ENCODE measurements at places on chromosomes 11 and 22.

- DNase-seq = no peak
These were observed 211.7 kb downstream of the FAM76B start for GRCh38 chr11:95577716-95578460.

- no peak for DNase-seq
These were observed 424.1 kb upstream of the TENM4 start for GRCh38 chr11:79864882-79865281.

- no peak for DNase-seq
These were observed 939.0 kb downstream of the BRD1 start for GRCh38 chr22:48888466-48889208.

GRCh38 chr22:38177044-38177443 is 4.6 kb downstream of the PLA2G6 start:
- DNase-seq = peak; percentile 20

- no peak for DNase-seq
These were observed at the start of gene RASSF10 for GRCh38 chr11:13008625-13009475. Gene RASSF10, plus strand, starts transcription at chr11:13009316. Its CDS starts 261 bp downstream, at chr11:13009577.

DNA sequence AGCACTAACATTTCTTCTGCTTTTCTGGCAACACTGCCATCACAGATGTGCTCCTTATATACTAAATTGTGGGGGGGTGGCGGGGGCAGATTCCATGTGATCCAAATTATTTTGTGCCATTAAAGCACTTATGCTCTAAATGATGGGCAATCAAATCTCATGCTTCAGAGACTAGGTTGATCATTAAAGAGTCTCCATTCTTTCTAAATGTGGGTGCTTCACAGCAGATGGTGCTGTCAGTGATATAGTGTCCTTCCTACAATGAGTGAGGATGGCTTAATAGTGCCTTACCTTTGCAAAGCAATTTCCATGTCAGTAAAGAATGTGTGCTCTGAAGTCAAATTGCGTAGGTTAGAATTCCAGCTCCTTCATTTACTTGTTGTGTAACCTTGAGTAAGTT is 589.8 kb downstream of the ETS1 start:
- DNase-seq = no peak

DNA sequence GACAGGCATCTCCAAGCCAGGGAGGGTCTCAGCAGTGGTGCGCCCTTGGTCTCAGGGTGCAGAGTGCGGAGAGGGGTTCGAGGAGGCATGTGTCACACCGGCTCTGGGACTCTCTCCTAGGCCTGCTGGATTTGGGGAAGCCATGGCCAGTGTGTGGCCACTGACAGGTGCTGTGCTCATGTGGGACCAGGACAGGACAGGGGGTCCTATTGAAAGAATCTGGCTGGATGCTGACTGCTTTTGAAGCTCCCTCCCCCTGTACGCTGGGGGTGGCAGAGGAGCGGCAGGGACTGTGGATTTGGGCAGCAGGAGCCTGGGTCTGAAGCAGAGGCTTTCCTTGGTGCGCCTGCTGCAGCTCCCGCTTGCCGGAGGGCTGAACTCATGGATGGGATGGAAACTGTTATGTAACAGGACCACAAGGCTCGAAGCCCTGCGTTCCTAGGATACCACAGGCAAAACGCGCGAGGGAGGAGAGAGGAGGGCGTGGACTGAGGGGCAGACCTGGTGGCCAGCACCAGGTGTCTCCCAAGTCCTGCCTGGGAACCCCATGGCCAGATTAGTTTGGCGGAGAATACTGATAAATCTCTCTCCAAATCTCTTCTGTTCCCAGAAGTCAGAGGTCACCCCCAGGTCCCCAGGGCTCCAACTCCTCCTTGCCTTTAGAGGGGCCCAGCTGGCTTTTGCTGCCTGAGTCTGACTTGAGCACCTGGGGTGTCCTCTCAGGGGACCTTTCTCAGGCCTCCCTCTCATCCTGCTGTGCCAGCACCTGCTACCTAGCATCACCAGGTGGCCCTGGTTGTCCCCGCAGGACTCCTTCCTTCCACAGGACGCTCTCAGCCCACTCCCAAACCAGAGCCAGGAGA is 13.8 kb upstream of the TEF start:
- DNase-seq = no peak

DNA sequence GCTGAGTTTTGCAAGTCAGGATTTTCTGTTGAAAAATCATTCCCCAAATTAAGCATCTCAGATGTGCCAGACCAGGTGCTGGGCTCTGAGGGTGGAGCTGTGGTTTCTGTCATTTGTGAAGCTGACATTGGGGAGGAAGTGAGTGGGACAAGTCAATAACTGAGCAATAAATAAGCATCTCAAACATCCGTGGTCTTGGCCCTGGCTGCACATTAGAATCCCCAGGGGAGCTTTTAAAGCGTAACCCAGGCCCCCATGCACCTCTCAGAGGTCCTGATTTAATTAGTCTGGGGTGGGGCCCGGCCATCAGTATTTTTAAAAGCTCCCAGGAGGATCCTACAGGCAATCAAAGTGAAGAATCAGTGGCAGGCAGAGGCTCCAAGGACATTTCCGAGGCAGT is 420.0 kb downstream of the MN1 start:
- no peak for DNase-seq

GRCh38 chr11:76023236-76024068 is 182.8 kb downstream of the WNT11 start:
- no peak for DNase-seq

- peak; percentile 36 for DNase-seq
These were observed 644 bp downstream of the YPEL4 start for GRCh38 chr11:57648801-57649735.

DNA sequence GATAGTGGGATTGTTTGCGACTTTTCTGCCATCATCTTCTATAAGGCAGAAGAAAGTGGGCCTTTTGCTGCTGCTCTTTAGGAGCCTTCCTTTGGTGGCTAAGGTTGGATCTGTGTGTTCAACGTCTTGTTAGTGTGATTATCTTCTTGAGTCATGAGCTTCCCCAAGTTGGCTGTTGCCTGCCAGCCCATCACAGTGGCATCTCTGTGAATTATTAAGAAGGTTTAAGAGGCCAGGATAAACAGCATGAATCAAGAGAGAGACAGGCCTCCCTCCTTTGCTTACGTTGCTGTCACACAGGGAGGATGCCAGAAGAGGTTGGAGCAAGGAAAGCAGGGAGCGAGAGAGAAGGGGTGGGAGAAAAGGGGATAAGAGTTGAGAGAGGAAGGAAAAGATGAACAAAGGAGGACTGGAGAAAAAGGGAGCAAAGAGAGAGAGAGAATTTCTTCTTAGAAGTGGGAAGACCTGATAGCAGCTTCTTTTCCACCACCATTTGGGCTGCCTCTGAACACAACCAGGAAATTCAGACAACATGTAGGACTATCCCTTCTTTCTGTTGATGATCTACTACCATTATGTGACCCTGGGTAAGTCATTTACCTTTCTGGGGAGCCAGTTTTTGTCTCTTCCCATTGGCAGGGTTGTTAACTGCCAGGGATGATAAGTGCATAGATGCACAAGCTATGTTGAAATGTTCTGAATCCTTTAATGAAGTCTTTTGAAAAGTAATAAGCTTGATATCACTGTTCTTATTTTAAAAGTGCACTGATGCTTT is 126.5 kb downstream of the NAV2 start:
- no peak for DNase-seq

GRCh38 chr22:40819599-40820140 is 524 bp upstream of the SLC25A17 start:
- DNase-seq = no peak

GRCh38 chr11:19076744-19077589 is 16.4 kb upstream of the MRGPRX2 start:
- DNase-seq = no peak

GRCh38 chr11:73961321-73961720 is 10.5 kb downstream of the DNAJB13 start:
- no peak for DNase-seq

DNA sequence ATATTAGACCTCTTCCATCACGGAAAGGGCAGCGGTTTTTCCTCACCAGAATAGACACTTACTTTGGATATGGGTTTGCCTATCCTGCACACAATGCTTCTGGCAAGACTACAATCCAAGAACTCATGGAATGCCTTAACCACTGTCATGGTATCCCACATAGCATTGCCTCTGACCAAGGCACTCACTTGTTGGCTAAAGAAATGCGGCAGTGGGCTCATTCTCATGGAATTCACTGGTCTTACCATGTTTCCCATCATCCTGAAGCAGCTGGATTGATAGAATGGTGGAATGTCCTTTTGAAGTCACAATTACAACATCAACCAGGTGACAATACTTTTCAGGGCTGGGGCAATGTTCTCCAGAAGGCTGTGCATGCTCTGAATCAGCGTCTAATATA is 20.8 kb downstream of the MS4A4E start:
- no peak for DNase-seq

DNA sequence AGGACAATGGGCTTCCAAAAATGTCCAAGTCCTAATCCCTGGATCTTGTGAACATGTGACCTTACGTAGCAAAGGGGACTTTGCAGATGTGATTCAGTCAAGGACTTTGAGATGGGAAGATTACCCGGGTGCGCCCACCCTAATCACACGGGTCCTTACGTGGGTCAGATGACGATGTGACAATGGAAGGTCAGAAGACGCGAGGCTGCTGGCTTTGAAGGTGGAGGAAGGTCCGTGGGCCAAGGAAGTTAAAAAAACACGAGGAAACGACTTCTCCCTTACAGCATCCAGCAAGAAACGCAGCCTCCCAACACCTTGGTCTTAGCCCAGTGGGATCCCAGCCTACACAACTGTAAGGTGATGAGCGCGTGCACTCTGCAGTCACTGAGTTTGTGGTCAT is 860.1 kb downstream of the TBC1D22A start:
- no peak for DNase-seq

DNA sequence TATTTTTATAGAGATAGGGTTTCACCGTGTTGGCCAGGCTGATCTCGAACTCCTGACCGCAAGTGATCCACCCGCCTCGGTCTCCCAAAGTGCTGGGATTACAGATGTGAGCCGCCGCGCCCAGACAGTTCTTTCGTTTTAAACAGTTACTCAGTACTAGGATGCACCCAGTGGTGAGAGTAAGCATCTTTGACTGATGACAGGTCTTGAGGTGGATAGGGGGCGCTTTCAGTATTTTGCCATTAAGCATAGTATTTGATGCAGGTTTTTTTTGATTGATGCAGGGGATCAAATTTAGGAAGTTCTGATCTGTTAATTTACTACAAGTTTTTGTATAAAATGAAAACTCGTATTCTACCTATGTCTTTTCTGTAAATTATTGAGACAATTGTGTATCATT is 13.2 kb upstream of the TRIM34 start:
- DNase-seq = no peak

GRCh38 chr22:50506611-50507420 is 686 bp downstream of the LMF2 start:
- no peak for DNase-seq

- DNase-seq = no peak
These were observed 866 bp downstream of the EXPH5 start for GRCh38 chr11:108592591-108593213.

DNA sequence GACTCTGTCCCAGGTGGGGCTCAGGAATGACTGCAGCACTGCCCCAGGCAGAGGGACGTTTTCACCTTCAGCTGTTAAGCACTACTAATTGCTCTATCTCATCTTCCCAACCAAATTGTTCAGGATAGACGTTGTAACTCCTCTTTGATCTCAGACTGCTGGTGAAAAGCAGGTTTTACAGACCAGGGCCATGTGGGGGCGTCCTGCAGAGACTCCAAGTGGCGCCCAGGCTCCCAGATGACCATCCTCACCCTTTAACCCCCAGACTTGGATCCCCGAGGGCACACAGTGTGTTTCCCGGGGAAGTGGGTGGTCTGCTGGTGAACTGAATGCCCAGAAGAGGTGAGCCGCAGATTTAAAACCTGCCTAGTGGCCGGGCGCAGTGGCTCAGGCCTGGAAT is 23.9 kb downstream of the FADD start:
- DNase-seq = no peak

DNA sequence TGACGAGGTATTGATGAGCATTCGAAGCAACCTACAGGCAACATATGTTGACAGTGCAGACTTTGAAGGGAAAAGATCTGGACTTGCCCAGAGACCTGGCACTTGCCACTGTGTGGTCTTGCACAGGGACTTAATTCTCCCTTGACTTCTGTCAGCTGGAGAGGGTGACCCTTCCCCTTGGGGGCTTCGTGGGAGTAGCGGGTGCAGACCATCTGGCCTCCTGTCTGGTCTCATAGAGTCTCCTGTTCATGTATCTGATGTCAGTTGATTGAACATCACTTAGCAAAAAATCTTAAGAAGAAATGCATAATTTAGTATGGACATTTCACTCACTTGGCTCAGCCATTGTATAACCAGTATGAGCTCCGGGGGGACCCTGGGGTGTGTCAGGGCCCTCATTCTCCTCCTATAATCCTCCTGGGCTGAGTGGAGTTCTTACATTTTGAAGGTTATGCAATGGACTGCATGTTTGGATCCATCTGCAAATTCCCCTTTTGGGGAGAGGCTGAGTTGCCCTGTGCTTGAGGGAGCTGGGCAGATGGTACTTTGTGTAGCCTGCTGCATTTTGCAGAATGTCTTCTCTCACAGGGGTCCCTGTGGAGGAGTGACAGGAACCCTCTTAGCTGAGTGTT is 13.0 kb downstream of the BCR start:
- no peak for DNase-seq

DNA sequence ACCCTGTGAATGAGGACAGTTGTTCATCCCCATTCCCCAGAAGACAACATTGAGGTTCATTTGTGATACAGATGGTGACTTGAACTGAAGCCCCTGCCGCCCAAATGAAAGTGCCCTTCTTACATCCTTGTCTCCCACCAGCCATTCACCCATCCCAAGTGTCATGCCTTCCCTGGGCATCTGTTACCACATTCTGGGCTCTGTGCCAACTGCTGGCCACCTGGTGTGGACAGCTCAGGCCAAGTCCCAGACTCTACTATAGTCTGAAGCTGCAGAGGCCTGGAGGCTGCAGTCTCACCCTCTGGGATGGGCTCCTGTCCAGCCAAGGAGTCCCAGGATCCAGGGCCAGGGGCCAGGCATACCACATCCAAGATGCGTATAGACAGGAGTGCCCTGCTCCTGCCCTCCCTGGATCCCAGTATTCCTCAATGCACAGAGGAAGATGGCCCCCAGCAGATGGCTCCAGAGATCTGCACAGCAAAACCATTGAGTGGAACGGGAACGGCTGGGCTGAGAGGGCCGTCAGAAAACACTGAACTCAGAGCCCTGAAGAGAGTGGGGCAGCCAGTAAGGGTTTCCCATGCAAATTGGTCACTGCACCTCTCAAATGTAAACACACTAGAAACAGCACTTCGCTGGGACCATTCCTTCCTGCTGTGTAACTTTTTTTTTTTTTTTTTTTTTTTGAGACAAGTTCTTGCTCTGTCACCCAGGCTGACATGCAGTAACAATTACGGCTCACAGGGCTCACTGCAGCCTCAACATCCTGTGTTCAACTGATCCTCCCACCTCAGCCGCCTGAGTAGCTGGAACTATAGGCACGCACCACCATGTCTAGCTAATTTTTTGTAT is 22.8 kb downstream of the ARRB1 start:
- no peak for DNase-seq

- DNase-seq = no peak
These were observed 65.1 kb downstream of the ZNRF3 start for GRCh38 chr22:28948424-28948823.
